ENCODE measurements at places on chromosomes 3 and 15. TPM values are rescaled to one million over a fixed set of nuclear protein-coding genes. Genes with fewer than 3 reads are reported as not detected.

DNA sequence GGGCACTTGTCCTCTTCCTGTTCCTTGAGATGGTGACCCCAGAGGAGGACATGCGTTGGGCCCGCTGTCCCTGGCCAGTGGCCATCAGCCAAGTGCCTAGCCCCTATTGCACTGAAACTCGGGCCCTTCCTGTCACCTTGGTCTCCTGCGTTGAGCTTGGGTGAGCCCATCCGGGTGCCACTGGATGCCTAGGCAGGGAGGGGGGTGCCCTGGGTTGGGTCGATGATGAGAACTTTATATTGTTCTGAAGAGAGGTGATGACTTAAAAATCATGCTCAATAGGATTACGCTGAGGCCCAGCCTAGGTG lies 221.8 kb downstream of the SNRPN start:
- H3K4me3 ChIP-seq = no peak overlapping the region
- no peaks in the 10 kb centered on the region for H3K36me3 ChIP-seq
- no peaks in the 10 kb centered on the region for H3K27me3 ChIP-seq
- no peak overlapping the region for H3K27ac ChIP-seq
- no peak for DNase-seq

Gene GOLGA8N
- 1.2 TPM for polyA plus RNA-seq

Gene SERPINI2
- polyA plus RNA-seq = not detected

DNA sequence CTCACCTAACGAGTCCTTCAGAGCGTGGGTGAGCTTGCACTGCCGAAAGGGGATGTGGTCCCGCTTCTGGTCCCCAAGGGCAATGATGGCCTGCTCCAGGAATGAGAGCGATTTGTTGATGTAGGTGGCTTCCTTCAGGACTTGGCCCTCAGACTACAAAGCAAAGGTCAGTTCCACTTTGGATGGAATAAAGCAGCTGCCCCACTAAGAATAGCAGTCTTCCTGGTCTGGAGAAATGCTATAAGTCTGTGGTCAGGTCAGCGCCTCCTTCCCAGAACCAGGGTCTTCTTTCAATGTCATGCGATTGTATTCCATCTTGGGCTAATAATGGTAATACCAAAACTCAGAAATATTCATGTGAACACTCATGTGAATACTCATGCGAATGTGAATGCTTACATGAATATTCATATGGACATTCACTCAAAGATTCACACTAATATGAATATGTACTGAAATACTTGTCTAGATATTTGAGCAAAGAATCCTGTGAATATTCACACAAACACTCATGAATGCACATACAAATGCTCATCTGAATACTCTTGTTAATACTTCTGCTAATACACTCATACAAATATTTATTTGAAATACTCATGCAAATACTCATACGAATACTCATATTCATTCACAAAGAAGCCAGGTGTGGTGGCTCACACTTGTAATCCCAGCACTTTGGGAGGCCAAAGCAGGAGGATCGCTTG lies 16.7 kb downstream of the KIF9 start:
- H3K27ac ChIP-seq = no peak overlapping the region
- DNase-seq = no peak
- H3K27me3 ChIP-seq = no peaks in the 10 kb centered on the region
- H3K36me3 ChIP-seq = no peaks in the 10 kb centered on the region
- no peak overlapping the region for H3K4me3 ChIP-seq

DNA sequence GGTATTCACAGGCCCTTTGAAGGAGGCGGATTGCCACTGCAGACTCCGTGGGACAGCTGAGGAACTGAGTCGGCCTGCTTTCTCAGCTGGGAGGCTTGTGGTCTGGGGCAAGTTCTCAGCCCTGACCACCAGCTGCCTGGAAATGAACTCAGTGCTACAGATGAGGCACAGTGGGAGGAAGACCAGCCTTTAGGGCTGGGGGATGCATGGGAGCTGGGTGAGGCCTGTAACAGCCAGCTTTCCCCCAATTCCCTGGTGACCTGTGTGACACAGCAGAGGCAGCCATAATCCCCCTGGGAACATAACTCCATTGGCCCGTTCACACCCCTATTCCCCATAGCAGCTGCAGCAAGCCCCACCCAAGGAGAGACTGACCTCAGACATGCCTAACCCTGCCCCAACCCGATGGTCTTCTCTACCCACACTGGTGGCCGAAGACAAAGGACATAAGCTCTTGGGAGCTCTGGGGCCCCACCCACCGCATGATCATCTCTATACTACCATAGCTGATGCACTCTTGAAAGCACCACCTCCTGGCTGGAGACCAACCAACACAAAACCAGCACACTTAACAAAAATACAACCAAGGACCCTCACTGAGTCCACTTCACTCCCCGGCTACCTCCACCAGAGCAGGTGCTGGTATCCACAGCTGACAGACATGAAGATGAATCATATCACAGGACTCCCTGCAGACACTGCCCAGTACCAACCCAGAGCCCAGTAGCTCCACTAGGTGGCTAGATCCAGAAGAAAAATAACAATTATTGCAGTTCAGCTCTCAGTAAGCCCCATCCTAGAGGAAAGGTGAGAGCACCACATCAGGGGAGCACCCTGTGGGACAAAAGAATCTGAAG lies 24.9 kb downstream of the ZMAT3 start:
- H3K27me3 ChIP-seq = no peaks in the 10 kb centered on the region
- no peaks in the 10 kb centered on the region for H3K36me3 ChIP-seq
- H3K27ac ChIP-seq = no peak overlapping the region
- H3K4me1 ChIP-seq = no peaks in the 10 kb centered on the region

Gene LSAMP
- polyA plus RNA-seq = not detected

DNA sequence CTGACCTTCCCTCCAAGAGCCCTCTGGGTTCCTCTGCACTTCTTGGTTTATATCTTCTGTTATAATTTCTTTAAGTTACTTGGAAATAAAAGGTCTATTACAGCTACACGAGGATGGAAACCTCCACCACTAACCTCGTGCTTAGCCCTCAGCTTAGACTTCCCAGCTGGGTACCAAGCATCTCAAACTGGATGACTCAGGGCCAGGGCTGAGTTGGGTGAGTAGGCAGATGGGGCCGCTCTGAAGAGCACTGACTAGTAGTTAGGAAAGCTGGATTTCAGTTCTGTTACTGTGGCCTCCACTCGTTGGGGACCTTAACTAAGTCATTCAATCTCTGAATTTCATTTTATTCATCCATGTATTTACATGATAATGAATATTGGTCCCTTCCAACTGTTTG lies 1036.6 kb downstream of the IGSF11 start:
- no peak for DNase-seq
- H3K4me1 ChIP-seq = peaks cover 4% of the 10 kb centered on the region
- peaks cover 9% of the 10 kb centered on the region for H3K27me3 ChIP-seq
- no peak overlapping the region for H3K27ac ChIP-seq
- H3K4me3 ChIP-seq = no peak overlapping the region

- H3K27me3 ChIP-seq = no peaks in the 10 kb centered on the region
- no peaks in the 10 kb centered on the region for H3K36me3 ChIP-seq
- no peak overlapping the region for H3K4me3 ChIP-seq
- no peak for DNase-seq
Observed at GRCh38 chr3:106533093-106533787, 664.4 kb upstream of the CBLB start.

- H3K4me1 ChIP-seq = no peaks in the 10 kb centered on the region
- no peak for DNase-seq
- H3K27me3 ChIP-seq = no peaks in the 10 kb centered on the region
Observed at GRCh38 chr3:33447958-33448357, 7.8 kb upstream of the UBP1 start.

Gene RASGRP1
- polyA plus RNA-seq = 0.15 TPM

DNA sequence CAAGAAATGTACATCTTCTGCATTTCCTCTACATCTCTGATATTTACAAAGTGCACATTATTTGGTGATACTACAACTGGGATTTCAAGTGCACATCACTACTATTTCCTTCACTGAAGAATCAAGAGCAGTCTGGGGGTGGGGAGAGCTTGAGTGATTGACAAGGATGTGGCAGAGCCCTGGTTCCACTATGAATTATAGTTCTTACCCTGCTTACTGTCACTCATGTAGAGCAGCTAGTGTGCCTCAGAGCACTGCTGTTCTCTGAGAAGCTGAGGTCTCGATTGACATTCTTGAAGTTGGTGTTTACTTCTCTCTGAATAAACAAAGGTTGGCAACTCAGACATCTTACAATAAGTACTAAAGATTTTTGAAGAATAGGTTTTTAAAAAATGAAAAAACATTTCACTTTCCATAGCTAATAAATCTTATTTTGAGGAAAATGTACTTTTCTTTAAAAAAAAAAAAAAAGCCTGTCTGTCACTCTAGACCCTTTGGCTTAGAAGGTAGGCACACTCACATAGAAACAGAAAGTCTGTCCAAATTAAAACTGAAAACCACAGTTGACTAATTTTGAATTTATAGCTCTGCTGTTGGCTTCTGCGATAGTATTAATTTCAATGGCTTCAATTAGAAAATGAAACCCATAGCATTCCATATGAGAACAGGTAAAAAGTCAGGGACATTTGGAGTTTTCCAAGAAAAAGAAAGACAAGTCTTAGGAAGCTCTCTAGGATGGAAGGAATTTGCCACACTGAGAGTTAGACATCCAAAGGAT lies 5.6 kb downstream of the GREM1 start:
- no peak overlapping the region for H3K4me3 ChIP-seq
- no peaks in the 10 kb centered on the region for H3K36me3 ChIP-seq

All from endothelial cell of umbilical vein (primary cell).